Brain (organoid and tissue), 16 donors: ENCODE measurements at places on chromosomes 6 and 20.

DNA sequence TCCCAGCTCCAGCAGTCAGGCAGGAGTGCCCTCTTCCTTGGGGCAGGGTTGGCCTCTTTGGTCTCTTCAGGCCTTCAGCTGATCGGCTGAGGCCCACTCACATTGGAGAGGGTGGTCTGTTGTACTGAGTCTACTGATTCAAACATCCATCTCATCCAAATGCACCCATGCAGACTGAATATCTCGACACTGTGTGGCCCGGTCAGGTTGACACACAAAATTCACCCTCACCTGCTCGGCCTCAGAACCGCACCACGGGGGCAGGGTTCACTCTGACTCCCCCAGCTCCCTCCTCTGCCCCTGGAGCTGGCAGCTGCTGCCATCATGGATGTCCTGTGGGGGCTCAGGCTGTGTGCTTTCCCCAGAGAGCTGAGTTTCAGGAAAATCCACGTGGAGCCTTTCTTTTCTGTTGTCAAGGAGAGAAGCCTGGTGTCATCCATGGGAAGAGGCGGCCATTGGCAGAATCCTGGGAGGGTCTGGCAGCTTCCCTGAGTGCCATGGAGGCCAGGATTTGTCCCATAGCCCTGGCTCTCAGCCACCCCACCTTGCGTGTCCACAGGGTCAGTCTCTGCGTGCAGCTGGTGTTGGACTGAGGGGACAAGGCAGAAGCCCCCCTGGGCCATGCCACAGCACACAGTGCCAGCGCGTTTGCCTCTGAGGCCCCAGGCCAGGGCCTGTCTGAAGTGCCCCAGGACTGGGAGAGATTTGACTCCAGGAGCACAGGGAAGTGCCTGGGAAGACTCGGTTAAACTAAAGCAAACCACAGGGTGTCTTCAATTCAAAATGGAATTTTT is 114.1 kb downstream of the ERMARD start:
- no peak for DNase-seq

DNA sequence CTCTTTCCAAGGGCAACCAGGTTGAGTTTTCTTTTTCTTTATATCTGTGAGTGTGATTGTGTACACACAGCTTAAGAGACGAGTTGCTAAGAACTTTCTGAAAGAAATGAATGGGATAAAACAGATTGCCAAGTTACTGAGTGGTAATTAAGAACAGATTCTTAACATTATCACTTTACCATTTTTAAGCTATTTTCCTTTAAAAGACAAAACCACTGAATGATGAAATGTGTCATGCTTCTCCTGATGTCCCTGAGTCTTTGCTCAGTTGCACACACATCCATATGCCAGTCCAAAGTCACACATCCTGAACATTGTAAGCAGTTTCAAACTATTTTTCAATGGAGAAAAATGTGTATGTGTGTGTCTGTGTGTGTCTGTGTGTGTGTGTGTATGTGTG is 5.5 kb upstream of the DAAM2 start:
- no peak for DNase-seq

- peak; percentile 50 for DNase-seq
These were observed 33.1 kb upstream of the RNF8 start for GRCh38 chr6:37320646-37321045.

DNA sequence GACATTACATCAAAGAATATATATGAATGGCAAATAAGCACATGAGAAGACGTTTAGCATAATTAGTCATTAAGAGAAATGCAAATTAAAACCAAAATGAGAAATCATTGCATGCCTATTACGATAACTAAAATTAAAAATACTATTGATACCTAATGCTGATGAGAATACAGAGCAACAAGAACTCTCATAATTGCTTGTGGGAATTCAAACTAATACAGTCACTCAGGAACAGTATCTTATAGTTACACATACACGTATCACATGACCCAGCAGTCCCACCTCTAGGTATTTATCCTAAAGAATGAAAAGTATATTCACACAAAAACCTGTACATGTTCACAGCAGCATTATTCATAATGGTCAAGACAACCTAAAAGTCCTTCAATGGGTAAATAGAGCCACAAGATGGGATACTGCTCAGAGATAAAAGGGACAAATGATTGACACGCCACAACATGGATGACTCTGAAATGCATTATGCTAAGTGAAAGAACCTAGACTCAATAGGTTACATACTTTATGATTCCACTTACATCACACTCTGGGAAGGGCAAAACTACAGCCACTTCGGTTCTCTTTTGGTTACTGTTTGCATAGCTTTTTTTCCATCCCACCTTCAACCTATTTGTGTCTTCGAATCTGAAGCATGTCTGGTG is 16.4 kb downstream of the CPXM1 start:
- no peak for DNase-seq

- no peak for DNase-seq
These were observed 16.3 kb downstream of the GTSF1L start for GRCh38 chr20:43710370-43711044.

DNA sequence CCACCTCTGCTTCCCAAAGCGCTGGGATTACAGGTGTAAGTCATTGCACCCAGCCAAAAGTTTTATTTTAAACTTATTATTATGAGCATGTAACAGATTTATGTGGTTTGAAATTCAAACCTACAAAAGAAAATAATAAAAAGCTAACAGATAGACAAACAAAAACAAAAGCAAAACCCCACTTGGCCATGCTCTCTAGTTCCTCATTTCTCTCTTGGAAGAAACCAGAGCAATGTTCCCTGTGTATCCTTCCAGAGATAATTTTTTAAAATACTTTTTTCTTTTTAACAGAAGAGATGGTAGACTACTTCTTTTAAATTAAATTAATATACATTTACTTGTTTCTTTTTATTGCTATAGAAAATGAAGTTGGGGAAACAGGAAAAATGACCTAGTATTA is 28.0 kb upstream of the SLC17A3 start:
- no peak for DNase-seq

- DNase-seq = peak; percentile 50
These were observed 20.0 kb downstream of the CD164 start for GRCh38 chr6:109362102-109362884.

- no peak for DNase-seq
These were observed 74.5 kb downstream of the FOXF2 start for GRCh38 chr6:1463751-1464426.

GRCh38 chr20:49993301-49993751 is 10.5 kb downstream of the SNAI1 start:
- no peak for DNase-seq

GRCh38 chr6:16496991-16497801 is 258.8 kb downstream of the GMPR start:
- peak; percentile 56 for DNase-seq

GRCh38 chr20:1442304-1442703 is 24.3 kb downstream of the NSFL1C start:
- no peak for DNase-seq

DNA sequence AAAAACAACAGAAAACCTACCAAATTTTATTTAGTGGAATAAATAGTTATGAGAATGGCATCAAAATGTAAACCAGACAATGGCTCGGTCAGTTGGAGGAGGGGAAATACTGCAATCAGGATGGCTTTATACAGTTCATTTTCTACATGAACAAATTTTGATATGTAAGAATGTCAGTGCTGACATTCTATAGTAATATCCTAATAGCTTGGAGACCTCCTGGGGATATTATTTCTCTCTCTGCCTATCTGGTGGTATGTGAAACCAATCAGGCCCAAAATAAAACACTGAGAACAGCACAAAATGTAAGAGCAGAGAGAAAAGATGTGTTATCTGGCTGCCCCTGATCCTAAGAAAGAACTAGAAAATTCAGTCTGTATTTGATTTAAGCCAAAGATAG is 327.7 kb downstream of the UBE3D start:
- DNase-seq = no peak

DNA sequence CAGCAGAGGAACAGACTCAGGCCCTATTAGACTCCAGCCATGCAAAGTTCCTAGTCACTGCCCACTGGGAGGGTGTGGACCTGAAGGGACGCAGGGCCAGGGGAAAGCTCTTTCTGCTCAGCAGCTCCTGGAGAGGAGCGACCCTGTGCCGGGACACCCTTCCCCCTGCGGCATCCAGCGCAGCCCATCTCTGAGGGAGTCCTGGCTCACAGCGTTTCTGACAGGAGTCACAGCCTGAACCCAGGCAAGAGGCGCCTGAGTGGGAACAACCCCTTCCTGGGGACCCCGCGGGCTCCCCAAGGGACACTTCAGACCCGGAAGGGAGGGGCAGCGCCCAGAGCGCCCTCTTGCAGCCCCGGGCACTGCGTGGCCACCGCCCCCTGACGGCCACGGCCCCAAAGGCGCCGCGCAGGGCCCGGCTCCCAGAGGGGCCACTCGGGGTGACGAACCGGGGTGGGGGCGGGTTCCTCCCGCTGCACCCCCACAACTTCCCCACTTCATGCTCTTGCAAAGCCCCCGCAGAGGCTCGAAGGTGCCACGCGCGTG is 862 bp downstream of the UCKL1 start:
- DNase-seq = peak; percentile 21

DNA sequence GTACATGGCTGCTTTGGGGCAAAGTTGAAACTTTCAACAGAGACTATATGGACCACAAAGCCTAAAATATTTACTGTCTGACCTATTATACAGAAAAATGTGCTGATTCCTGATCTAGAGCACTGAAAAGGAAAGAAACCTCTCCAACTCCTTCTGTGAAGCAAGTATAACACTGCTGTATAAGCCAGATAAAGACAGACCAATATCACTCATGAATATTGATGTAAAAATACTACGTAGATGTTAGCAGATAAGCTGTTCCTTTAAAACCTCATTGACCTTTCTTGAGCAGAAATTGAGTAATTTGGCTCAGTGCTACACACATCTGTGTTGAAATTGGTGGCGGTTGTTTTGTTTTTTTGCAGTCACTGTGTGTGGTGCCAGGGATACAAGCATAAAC is 69.9 kb upstream of the HDAC2 start:
- DNase-seq = no peak

GRCh38 chr6:132673376-132674094 is 14.6 kb upstream of the TAAR1 start:
- DNase-seq = no peak

DNA sequence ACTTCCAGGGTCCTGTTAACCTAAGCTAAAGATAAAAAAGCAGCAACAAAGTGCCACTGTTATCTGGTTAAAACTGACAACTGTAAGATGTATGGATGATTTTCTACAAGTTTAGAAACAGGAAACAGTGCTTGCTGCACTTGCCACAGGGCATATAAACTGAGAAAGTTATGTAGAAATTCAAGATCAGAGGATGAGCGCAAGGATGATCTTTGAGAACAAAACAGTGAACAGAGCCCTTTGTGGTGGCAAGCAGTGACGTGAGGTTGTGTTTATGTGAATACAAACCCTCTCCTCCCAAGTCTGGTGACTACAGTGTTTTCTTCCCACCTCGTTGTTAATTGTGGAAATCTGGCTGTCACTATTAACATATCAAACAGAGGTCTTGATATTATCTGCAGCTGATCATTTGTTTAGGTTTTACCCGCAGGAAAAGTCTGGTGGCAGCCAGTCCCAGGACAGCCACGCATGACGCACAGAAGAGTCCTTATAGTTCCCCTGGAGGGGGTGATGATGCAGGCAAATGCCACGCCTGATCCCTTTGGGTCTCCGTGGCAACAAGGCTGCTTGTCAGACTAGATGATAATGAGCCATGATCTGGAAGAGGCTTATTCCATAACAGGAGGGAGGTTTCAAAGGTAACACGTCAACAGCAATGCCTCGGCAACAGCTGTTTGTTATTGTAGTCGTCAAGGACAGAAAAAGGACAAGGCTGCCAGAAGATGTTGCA is 43.1 kb upstream of the TNFAIP3 start:
- DNase-seq = peak; percentile 65

DNA sequence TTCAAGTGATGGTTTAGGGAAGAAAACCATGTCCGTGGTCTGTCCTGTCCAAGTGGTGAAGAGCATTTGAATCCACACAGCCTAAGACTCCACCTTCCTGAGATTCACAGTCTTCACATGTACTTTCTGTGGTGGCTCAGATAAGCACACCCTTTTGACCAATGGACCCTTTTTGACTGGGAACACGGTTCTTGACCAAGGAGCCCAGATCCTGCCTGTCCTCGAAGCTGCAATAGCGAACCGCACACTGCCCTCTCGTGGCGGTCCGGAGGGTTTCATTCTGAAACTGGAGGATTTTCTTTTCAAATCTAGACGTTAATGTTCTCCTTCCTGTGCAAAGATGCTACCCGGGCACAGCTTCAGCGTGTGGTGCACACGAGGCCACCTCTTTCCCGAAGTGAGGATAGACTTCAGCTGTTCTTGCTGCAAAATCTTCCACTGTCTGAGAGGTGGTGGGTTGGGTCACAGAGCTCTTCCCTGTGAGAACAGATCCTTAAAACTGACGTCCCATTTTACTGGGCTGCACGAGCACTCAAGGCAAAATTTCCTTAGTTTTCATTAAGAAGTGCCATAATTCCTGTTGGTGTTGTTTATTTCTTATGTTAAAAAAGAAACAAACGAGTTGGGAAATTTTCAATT is 90.5 kb downstream of the SYNJ2 start:
- DNase-seq = peak; percentile 84

DNA sequence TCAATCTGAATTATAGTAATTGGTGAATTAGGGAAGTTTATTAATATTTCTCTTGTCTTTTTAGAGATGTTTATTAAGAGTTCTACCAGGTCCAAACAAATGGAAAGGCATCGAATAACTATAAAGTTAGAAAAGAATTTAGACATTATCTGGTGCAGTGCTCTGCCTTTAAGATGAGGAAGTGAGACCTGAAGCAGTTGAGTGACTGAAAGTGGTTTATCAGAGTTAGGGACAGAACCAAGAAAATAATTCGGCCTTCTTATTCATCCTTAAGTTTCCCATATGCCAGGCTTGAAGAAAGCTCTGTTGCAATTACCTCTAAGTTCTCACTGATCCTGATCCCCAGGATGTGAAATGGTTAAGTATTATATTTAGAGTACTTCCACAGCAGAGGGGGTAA is 94.2 kb upstream of the FLRT3 start:
- DNase-seq = no peak

- peak; percentile 35 for DNase-seq
These were observed 14.7 kb downstream of the UST start for GRCh38 chr6:148761527-148762011.

- DNase-seq = no peak
These were observed 144.4 kb upstream of the MAN1A1 start for GRCh38 chr6:119493980-119494379.

GRCh38 chr20:16864069-16864468 is 115.9 kb downstream of the OTOR start:
- no peak for DNase-seq

DNA sequence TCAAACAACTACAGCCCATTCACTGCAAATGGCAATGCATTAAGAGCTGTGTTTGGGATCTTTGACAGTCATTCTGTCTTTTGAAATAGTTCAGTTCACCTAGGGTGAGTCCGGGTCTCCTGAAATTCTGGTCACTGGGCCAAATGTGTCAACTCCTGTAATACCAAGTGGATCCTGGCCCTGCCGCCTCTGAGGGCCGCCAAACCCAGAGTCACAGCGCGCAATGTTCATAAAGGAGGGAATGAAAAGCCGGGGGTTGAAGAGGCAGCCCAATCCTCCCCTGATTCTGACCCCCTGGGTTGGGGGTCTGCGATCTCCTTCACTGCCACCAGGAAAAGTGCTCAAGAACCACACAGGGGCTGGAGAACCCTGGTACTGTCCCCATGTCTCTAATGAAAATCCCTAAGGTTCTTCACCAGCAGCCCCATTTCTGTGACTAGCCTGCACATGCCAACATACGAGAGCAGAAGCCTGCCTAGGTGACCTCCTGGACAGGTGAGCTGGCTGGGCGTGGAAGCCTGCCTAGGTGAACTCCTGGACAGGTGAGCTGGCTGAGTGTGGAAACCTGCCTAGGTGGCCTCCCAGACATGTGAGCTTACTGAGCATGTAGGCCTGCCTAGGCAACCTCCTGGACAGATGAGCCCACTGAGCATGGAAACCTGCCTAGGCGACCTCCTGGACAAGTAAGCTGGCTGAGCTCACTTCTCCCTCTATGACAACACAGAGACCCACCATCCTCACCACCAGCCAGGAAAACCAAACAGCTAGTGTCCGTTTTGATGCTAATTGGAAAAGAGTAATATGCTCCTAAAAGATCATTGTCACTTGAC is 16.1 kb upstream of the APMAP start:
- no peak for DNase-seq
